ENCODE measurements at places on chromosomes 6 and 20. TPM values are rescaled to one million over a fixed set of nuclear protein-coding genes. Genes with fewer than 3 reads are reported as not detected.

DNA sequence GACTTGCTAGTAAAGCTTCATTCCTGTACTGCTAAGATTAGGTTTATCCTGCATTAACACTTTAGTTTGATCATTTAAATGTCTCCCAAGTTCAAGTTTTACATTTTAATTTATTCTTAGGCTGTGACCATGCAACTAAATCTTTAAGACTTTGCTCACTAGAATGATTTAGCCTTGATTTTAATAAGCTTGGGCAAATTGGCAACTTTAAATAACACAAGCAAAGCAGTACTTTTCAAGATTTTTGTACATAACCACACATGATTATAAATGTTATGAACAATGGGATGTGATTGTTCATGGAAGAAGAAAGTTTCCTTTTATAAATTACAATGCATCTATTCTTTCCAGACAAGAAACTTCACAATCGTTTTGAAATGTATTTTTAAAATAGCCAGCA is 948.0 kb upstream of the EPHA7 start:
- no peaks in the 10 kb centered on the region for H3K36me3 ChIP-seq
- no peaks in the 10 kb centered on the region for H3K4me1 ChIP-seq
- H3K27ac ChIP-seq, result no peak overlapping the region
- no peaks in the 10 kb centered on the region for H3K27me3 ChIP-seq
- no peak overlapping the region for H3K4me3 ChIP-seq

DNA sequence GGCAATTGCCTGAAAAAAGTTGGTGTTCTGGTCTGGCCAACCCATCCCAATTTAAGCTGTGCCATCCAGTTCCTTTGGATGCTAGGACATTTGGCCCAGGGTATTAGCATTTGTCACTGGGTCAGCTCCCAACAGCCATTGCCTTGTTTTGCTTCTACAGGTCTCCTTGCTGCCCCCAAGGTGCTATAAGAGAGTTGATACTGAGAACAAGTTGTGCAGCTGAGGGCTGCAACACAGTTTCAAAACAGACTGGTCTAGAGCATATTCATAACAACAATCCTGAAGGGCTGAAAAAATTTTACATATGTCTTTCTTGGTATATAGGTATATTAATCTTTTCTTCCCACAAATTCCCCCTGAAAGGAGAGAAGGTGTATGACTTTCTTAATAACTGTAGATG is 61.0 kb downstream of the LYRM4 start:
- H3K27me3 ChIP-seq, result no peaks in the 10 kb centered on the region
- no peak overlapping the region for H3K27ac ChIP-seq
- peaks cover 6% of the 10 kb centered on the region for H3K36me3 ChIP-seq
- DNase-seq, result no peak

- no peaks in the 10 kb centered on the region for H3K36me3 ChIP-seq
- DNase-seq, result no peak
- H3K27me3 ChIP-seq, result peaks cover 2% of the 10 kb centered on the region
- no peak overlapping the region for H3K27ac ChIP-seq
- no peaks in the 10 kb centered on the region for H3K4me1 ChIP-seq
These were observed 118.0 kb downstream of the PCSK2 start for GRCh38 chr20:17344790-17345189.

- no peak for DNase-seq
- H3K4me3 ChIP-seq, result peak overlapping the region; percentile 44
- peak overlapping the region; percentile 82 for H3K27ac ChIP-seq
- no peaks in the 10 kb centered on the region for H3K27me3 ChIP-seq
- H3K4me1 ChIP-seq, result peaks cover 45% of the 10 kb centered on the region
These were observed 23.6 kb downstream of the OR2B2 start for GRCh38 chr6:27888566-27888965.

DNA sequence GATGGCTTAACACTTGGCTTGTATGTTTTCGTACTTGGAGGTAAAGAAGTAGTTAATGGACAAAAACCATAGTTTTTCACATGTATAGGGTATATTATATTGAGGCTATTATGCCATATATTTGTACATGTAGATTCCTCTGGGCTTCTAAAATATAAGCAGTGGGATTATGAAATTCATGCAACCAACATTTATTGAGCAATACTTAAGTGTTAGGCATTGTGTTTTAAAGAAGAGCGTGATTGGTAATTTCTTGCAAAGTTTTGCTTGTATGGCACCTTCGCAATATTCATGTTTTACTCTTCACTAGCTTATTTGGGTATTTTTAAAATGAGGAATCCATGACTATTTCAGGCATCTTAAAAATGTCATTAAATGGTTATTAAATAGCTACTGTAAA is 2.5 kb downstream of the TULP4 start:
- H3K4me1 ChIP-seq, result peaks cover 18% of the 10 kb centered on the region
- peaks cover 38% of the 10 kb centered on the region for H3K36me3 ChIP-seq
- no peaks in the 10 kb centered on the region for H3K27me3 ChIP-seq
- no peak overlapping the region for H3K4me3 ChIP-seq

DNA sequence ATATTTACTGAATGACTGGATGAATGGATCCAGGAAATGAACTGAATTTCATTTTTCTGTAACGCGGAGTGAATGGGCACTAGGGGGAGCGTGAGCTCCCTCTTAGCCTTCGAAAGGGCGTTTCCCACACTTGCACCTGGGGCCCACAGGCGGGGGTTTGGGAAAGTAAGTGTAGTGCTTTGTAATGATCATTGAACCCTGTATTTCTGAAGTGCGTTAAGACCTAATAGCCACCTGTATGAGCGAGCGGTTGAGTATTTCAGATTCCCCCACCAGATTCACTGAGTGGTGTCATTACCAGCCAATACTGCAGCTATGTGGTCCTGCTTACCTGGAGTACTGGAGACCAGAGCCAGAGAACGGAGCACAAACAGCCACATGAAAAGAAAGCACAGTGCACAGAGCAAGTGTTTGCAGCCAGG is 10.5 kb downstream of the SYTL3 start:
- H3K4me1 ChIP-seq, result peaks cover 38% of the 10 kb centered on the region
- no peak for DNase-seq
- H3K27ac ChIP-seq, result no peak overlapping the region
- H3K4me3 ChIP-seq, result no peak overlapping the region

DNA sequence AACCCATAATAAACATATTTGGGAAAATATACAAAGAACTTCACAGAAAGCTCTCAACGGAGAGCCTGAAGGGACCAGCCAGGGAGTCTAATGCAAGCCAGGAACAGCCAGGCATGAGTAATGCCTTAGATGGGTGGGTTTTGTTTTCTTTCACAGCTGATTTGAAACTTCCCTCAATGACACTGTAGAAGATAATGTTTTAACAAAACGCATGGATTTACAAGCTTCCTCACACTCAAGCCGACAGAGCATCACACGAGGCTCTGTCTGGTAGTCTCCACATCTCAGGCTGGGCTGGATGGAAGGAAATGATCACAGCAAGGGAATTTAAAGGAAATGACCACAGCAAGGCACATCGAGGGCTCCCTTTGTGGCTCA is 113.9 kb downstream of the GMPR start:
- no peaks in the 10 kb centered on the region for H3K36me3 ChIP-seq
- no peak for DNase-seq
- H3K4me3 ChIP-seq, result no peak overlapping the region
- H3K27me3 ChIP-seq, result no peaks in the 10 kb centered on the region
- H3K27ac ChIP-seq, result no peak overlapping the region

DNA sequence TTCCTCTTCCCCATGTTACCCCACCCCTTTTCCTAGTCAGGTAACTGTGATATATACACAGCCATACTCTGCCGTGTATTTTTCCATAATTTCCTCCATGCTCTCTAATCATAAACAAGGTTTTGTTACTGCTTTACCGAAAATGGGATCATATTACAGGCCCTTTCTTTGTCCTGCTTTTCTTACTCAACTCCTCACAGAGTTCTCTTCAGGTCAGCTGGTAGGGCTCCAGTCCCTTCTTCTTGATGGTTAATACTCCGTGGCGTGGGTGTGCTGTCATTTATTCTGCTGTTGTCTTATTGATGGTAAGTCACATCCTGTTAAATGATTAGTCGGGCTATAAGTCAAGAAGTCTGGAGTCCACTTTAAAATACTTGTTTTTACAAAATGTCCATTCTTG is 24.9 kb upstream of the PI16 start:
- peaks cover 6% of the 10 kb centered on the region for H3K36me3 ChIP-seq
- no peaks in the 10 kb centered on the region for H3K27me3 ChIP-seq
- no peak overlapping the region for H3K27ac ChIP-seq
- DNase-seq, result no peak

DNA sequence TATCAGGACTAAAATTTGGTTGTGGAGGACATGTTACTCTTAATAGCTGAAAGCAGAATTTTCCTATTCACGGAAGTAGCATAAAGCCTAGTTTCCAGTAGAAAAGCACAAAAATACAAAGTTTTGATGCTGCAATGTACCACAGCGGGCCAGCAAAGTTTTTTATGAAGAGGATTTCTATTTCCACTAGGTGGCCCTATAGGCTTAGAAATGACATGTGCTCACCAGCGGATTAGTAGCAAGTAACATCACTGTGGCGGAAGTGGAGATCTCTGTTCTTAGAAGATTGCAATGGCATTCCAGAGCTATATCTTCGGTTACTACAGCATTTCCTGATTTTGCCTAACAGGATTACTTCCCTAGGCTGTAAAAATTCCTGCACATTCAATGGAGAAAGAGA is 1219.0 kb upstream of the EYS start:
- no peaks in the 10 kb centered on the region for H3K36me3 ChIP-seq
- H3K27ac ChIP-seq, result no peak overlapping the region
- DNase-seq, result no peak
- H3K4me1 ChIP-seq, result no peaks in the 10 kb centered on the region
- no peak overlapping the region for H3K4me3 ChIP-seq

DNA sequence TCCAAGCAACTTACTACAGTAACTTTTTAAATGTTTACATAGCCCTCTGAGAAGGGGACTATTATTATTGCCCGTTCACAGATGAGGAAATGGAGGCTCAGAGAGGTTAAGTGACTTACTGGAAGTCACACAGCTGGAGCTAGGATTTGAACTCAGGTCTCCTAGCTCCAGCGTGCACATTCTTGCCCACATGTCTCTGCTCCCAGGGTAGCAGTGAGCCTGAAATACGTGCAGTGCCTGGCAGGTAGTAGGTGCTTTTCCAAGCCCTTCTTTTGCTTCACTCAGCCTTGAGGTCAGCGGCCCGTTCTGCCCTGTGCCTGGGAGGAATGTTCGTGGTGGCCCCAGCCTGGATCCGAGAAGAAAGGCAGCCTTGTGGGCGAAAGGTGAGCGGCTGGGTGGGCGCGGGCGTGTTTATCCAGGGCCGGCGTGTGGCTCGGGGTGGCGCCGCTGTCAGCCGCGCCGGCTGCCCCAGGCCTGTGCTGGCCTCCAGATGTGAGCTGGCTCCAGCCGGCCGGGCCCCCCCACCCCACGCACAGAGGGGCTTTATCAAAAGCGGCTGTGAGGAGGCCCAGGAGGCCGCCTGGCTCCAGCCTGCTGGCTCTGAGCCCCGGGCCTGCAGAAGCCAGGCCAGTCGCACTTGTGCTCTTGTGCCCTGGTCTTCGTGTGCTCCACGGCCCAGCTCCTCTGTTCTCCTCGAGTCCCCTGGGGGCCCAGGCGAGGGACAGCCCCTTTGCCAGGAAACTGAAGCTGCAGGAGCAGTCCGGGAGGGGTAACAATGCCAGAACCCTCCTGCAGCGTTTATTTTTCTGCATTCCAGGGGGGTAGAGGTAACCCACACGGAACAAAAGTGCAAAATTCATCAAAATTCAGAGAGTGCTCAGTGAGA is 58.1 kb downstream of the UBE2V1 start:
- H3K4me1 ChIP-seq, result peaks cover 2% of the 10 kb centered on the region
- H3K36me3 ChIP-seq, result no peaks in the 10 kb centered on the region
- H3K4me3 ChIP-seq, result no peak overlapping the region
- DNase-seq, result no peak
- H3K27ac ChIP-seq, result peak overlapping the region; percentile 9
- peaks cover 9% of the 10 kb centered on the region for H3K27me3 ChIP-seq

- DNase-seq, result no peak
- H3K4me3 ChIP-seq, result no peak overlapping the region
- no peaks in the 10 kb centered on the region for H3K36me3 ChIP-seq
- H3K4me1 ChIP-seq, result peaks cover 2% of the 10 kb centered on the region
- no peak overlapping the region for H3K27ac ChIP-seq
These were observed 4.2 kb downstream of the RIMS4 start for GRCh38 chr20:44805979-44806620.

DNA sequence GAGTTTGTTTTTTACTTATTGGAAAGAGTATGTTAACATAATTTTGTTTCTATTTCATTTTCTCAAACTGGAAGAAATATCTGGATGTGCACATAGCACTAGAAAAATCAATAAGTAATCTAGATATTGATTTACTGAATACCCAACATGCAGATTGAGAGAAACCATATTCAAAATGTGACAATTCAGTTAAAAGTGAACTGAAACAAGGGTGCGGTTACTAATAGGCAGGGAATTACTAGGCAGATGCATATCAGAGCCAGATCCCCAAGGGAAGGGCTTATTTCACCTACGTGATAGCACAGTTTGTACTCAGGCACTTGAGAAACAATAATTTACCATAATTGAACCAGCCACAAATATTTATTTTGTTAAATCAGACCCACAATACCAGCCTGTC is 493.1 kb upstream of the FLRT3 start:
- H3K36me3 ChIP-seq, result no peaks in the 10 kb centered on the region
- no peak overlapping the region for H3K4me3 ChIP-seq

DNA sequence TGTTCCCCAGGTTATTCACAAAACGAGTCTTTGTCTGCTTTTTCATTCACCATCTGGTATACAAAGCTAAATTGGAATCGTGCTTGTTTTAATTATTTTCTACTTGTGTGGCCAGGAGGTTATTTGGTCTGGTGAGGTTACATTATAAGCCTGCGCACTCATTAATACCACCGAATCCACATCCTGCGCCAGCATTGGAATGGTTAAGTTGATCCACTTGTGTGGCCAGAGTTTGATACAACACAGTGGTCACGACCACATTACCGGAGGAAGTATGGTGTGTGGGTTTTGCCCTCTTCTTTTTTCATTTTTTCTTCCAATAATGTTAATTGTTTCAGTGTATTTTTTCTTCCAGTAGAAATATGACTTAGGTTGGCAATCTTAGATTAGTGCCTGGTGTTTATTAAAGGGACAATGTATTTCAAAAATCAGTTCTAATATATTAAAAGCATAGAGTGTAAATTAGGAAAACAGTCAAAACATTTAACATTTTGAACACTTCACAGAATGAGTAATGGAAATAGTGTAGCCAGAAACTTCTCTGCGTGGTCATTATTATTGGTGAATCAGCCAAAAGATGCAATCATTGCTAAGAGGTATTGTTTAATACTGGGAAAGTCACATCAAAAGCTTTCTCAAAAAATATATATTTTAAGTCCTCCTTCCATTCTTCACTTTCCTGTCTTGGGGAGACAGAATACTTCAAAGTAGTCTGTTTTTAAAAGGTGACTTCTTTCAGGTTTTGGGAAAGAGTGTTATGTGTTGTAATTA is 84.5 kb downstream of the JARID2 start:
- DNase-seq, result no peak
- H3K27me3 ChIP-seq, result no peaks in the 10 kb centered on the region
- H3K4me3 ChIP-seq, result peak overlapping the region; percentile 63
- H3K27ac ChIP-seq, result peak overlapping the region; percentile 66

- peaks cover 7% of the 10 kb centered on the region for H3K27me3 ChIP-seq
- H3K4me3 ChIP-seq, result no peak overlapping the region
- no peak for DNase-seq
These were observed 49.4 kb upstream of the CD83 start for GRCh38 chr6:14068133-14068532.

The C6orf132 gene
- total RNA-seq, result 0.14 TPM

The SLC22A23 gene
- 0.82 TPM for total RNA-seq

The VNN1 gene
- total RNA-seq, result not detected

The CALHM5 gene
- not detected for total RNA-seq

The EPB41L1 gene
- not detected for total RNA-seq

The DEFB124 gene
- total RNA-seq, result not detected

The FRS3 gene
- total RNA-seq, result 6.2 TPM

The SNRPB2 gene
- total RNA-seq, result 67.3 TPM

The ATP6V1G2 gene
- 5.5 TPM for total RNA-seq

The BPIFA1 gene
- total RNA-seq, result not detected

Measured in activated naive CD8-positive, alpha-beta T cell treated with anti-CD3 and anti-CD28 coated beads, Interleukin-2, amount 10 ng/mL, durations not matched to agents 7 days and 5 days (primary cell).